Pancreas (tissue), 10 donors: ENCODE measurements at places on chromosomes 12 and 14. TPM values are rescaled to one million over a fixed set of nuclear protein-coding genes. Genes with fewer than 3 reads are reported as not detected.

- H3K27ac ChIP-seq = no peak overlapping the region
- H3K4me3 ChIP-seq = no peak overlapping the region
- no peaks in the 10 kb centered on the region for H3K4me1 ChIP-seq
- no peak for DNase-seq
- no peaks in the 10 kb centered on the region for H3K27me3 ChIP-seq
- H3K36me3 ChIP-seq = no peaks in the 10 kb centered on the region
These were observed 19.3 kb downstream of the ZBTB39 start for GRCh38 chr12:56987011-56987410.

Gene CCDC77
- 2.8 TPM for total RNA-seq

Gene WNT1
- total RNA-seq = not detected

GRCh38 chr14:21039585-21040369 is 2.4 kb upstream of the RNASE7 start:
- H3K27ac ChIP-seq = peak overlapping the region; percentile 76
- peaks cover 24% of the 10 kb centered on the region for H3K4me1 ChIP-seq
- H3K36me3 ChIP-seq = no peaks in the 10 kb centered on the region
- no peak overlapping the region for H3K4me3 ChIP-seq
- peak; percentile 63 for DNase-seq

Gene IGF1
- total RNA-seq = 1.6 TPM

Gene ZDHHC22
- 0.04 TPM for total RNA-seq

DNA sequence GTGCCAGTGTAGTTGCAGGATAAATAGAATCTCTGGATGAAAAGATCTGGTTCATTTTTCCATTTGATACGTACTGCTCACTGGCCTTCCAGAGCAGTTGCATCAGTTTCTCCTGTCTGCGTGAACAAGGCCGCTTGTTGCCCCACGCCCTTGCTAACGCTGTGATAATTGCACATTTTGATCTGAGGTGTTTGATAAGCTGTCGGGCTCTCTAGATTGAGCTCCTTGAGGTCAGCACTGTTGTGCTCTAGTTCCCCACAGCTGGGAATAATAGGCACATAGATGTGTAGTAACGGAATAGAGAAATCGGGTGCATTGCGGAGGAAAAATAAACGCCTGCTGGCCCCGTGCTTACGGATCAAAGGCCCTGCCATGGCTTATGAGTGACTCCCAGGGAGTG is 42.8 kb upstream of the TRAF3 start:
- no peaks in the 10 kb centered on the region for H3K4me1 ChIP-seq
- no peak overlapping the region for H3K27ac ChIP-seq
- no peak for DNase-seq
- H3K36me3 ChIP-seq = no peaks in the 10 kb centered on the region
- H3K27me3 ChIP-seq = no peaks in the 10 kb centered on the region

- no peak overlapping the region for H3K4me3 ChIP-seq
- no peaks in the 10 kb centered on the region for H3K27me3 ChIP-seq
- H3K4me1 ChIP-seq = peaks cover 6% of the 10 kb centered on the region
- H3K27ac ChIP-seq = peak overlapping the region; percentile 53
- DNase-seq = no peak
These were observed 507 bp downstream of the AQP5 start for GRCh38 chr12:49961993-49962764.

GRCh38 chr12:121334513-121335343 is 17.5 kb downstream of the ANAPC5 start:
- H3K27ac ChIP-seq = no peak overlapping the region
- no peaks in the 10 kb centered on the region for H3K27me3 ChIP-seq
- no peak for DNase-seq
- H3K4me3 ChIP-seq = no peak overlapping the region

DNA sequence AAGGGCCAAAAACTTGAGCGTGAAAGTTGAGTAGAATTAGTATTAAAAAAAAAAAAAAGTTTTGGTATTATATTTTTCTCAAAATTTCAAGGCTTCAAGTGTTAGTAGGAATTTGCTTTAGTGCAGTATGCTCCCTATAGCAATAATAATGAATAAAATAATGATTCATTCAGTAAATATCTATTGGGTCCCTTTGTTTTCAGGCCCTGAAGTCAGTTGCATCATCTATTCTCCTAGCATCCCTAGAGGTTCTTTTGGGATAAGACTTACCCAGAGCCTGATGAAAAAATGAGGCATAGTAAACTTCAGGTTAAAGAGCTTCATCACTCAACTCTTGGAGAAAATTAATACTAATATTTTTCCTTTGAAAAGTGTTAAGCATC is 1.1 kb downstream of the KMT5A start:
- H3K4me3 ChIP-seq = peak overlapping the region; percentile 83
- no peaks in the 10 kb centered on the region for H3K27me3 ChIP-seq
- DNase-seq = no peak
- H3K4me1 ChIP-seq = peaks cover 13% of the 10 kb centered on the region

Gene C3AR1
- 1.3 TPM for total RNA-seq

DNA sequence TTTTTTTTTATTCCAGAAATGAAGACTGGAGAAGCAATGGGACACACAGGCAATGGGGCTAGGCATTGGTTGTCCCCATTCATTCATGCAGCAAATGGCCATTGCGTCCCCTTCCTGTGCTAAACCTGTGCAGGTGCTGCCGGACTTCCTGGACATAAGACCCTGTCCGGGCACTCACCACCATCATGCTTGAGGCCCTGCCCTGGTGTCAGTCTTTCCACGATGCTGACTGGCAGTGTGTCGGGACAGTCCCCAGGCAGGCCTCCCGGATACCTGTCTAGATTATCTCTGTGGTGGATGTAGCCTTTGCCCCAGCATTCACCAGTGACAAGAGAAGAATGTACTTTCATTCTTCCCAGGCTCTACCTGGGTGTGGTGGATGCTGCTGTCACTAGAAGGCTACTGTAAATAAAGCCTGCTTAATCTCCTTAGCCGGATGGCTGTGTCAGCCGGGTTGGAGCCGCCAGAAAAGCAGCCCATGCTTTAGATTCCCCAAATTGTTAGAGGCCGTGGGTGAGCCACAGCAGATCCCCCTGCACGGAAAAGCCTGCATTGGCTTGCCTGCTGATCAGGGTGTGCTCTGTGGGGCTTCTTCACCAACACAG is 94.5 kb upstream of the PARP11 start:
- no peak for DNase-seq
- H3K4me3 ChIP-seq = no peak overlapping the region
- H3K36me3 ChIP-seq = no peaks in the 10 kb centered on the region
- no peaks in the 10 kb centered on the region for H3K27me3 ChIP-seq
- H3K4me1 ChIP-seq = no peaks in the 10 kb centered on the region

Gene RIMBP2
- total RNA-seq = 6.3 TPM

DNA sequence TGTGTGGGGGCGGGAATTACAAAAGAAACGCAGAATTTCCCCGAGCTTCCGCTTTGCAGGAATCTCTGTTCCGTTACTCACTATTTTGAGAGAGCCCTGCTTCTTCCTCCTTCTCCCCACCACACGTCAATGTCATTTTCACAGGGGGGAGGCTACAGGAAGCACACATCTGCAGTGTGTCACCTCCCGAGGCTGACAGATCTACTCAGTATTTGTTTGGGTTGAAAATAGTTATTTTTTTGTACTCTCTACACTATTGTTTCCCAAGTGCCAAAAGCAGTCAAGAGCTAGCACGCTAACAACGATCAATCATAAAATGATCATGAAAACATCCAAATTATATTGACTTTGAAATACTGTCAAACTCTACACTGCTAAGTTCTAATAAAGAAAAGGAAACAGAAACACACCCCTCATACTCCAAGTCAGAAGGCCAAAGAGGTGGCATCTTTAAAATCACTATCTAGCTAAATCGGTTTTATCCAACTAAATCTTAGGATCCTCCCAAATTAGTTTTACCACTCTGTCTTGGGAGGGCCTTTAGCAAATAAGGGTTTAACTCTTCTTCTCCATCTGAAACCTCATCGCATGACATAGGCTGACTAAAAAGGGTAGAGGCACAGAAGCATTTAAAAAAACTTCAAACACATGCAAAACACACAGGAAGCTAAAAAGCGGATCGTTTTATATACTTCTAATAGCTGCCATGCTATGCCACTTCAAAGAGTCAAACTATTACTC is 51.8 kb downstream of the FOXN3 start:
- H3K4me1 ChIP-seq = peaks cover 32% of the 10 kb centered on the region
- no peak overlapping the region for H3K4me3 ChIP-seq
- no peak for DNase-seq
- no peaks in the 10 kb centered on the region for H3K36me3 ChIP-seq
- no peaks in the 10 kb centered on the region for H3K27me3 ChIP-seq
- H3K27ac ChIP-seq = no peak overlapping the region

GRCh38 chr12:4216187-4216927 is 57.2 kb upstream of the CCND2 start:
- no peaks in the 10 kb centered on the region for H3K36me3 ChIP-seq
- no peak overlapping the region for H3K4me3 ChIP-seq
- H3K27me3 ChIP-seq = no peaks in the 10 kb centered on the region
- H3K27ac ChIP-seq = no peak overlapping the region
- no peaks in the 10 kb centered on the region for H3K4me1 ChIP-seq

Gene KSR2
- total RNA-seq = 1.2 TPM

Gene IFNG-AS1
- not detected for total RNA-seq

Gene OLR1
- 1.1 TPM for total RNA-seq

DNA sequence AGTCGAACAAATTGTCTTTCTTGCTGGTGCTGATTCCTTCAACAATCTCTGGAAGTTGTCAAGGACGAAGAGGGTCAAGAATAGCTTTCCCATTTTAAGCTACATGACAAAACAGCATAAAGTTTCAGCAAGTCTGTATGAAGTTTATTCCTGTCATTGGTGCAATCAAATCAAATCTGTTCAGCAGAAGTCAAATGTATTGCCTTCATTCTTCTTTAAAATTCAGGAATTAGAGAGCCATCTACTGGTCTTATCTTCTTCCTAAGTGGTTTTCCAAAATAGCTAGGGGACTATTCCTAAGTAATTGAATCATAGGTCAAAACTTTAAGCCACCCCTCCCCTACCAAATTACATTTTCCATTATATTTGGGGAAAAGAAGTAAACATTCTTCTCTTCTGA is 990.2 kb downstream of the GALC start:
- H3K4me1 ChIP-seq = no peaks in the 10 kb centered on the region
- H3K27ac ChIP-seq = no peak overlapping the region
- H3K27me3 ChIP-seq = no peaks in the 10 kb centered on the region
- H3K4me3 ChIP-seq = no peak overlapping the region

DNA sequence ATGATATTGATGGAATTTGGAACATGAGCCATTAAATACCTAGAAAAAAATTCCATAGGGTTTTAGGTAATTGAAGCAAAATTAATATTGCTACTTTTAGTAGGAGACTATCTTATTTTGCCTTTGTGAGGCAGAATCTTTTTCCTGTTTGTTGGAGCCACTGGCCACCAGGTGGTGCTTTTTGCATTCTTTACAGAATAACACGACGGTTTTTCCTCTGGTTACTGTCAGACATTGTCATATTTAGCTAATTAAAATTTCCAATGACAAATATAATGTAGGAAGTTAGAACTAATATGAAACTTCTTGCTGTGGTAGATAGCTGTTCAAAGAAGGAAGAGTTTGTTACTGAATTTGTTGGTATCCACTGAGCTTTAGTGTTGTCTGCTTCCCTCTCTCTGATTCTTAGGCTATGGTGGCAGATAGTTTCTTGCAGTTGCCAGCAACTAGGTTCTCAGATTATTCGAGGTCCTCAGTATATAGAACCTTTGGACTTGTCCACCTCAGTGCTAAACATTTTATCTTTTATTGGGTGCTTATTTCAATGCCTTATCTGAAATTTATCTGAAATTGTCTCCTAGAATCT is 25.7 kb downstream of the RAB21 start:
- no peaks in the 10 kb centered on the region for H3K36me3 ChIP-seq
- H3K27me3 ChIP-seq = no peaks in the 10 kb centered on the region
- no peaks in the 10 kb centered on the region for H3K4me1 ChIP-seq

Gene JAG2
- 11.0 TPM for total RNA-seq

Gene OR10G3
- not detected for total RNA-seq

GRCh38 chr14:92323011-92323915 is at the start of gene SLC24A4:
SLC24A4 (plus strand) TSS chr14:92323165; CDS start chr14:92323831, 666 bp downstream.
- no peak for DNase-seq
- H3K36me3 ChIP-seq = no peaks in the 10 kb centered on the region
- peaks cover 2% of the 10 kb centered on the region for H3K27me3 ChIP-seq
- H3K27ac ChIP-seq = no peak within 1 kb of the TSS
- peak within 1 kb of the TSS; percentile 5 for H3K4me3 ChIP-seq

- DNase-seq = no peak
- no peaks in the 10 kb centered on the region for H3K36me3 ChIP-seq
- H3K27ac ChIP-seq = no peak overlapping the region
- H3K4me3 ChIP-seq = no peak overlapping the region
- no peaks in the 10 kb centered on the region for H3K4me1 ChIP-seq
These were observed 4.8 kb upstream of the KRT72 start for GRCh38 chr12:52606096-52606495.

DNA sequence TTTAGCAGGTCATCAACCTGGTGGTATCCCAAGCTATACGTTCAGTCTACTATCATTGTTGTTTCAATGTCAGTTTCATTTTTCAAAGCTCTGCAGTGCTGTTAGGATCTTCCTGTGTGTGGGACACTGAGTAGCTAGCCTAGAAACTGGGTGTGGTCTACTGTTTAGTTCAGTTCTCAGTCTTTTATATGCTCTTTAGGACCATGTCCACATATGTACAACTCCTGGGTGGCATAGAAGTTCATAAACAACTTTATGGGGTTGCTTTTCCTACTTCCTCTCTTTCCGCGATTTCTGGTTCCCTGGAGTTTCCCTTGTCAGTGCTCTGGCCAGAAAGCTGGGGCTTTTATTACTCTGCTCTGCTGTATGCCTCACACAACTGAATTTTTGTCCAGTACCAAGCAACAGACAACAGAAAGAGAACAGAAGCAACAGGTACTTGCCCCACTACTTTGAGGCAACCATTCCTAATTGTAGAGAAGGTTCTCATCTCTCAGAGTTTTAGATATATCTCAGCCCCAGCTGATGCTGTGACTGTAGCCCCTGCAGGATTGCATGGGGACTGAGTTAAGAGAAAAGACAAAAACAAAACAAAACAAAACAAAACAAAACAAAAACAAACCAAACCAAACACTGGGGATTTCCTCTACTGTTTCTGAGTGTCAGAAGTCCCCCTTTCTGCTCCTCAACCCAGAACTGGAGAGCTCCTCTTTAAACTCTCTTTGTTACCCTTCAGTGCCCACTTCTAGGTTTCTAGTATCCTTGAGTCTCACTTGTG is 30.3 kb downstream of the MIS18BP1 start:
- no peak overlapping the region for H3K27ac ChIP-seq
- no peaks in the 10 kb centered on the region for H3K4me1 ChIP-seq
- no peak overlapping the region for H3K4me3 ChIP-seq

DNA sequence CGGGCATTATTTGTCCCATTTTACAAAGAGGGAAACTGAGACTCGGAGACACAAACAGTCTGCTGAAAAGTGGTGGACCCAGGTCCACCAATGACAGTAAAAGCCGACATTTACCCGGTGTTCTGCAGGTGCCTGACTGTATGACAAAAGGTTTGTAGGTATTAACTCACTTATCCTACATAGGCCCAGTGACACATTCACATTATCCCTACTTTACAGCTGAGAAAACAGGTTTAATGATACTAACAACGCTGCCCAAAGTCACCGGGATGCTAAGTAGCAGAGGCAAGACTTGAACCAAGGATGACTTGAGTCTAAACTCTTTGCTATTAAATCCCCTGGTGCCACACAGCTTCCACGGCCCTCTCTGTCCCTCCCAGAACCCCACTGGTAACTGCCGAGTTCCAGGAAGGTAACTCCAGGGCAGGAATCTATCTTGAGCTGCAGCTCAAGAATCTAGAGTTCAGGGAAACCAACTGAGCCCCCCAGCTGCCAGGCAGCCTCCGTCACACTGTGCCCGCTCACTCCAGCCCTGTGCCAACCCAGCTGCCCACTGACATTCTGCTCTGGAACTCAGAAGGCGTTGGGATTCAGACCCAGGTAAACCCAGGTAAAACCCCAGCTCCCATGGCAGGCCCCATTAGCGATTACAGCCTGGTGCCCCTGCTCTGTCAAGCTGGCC is 33.7 kb downstream of the SYNE3 start:
- no peak for DNase-seq
- peaks cover 5% of the 10 kb centered on the region for H3K4me1 ChIP-seq
- H3K27ac ChIP-seq = no peak overlapping the region
- no peaks in the 10 kb centered on the region for H3K36me3 ChIP-seq
